Hepatocyte (in vitro differentiated cells): ENCODE measurements at places on chromosomes 7 and 10. TPM values are rescaled to one million over a fixed set of nuclear protein-coding genes. Genes with fewer than 3 reads are reported as not detected.
A peak's percentile ranks its signal among the peaks of the same experiment; 100 is the strongest.

- no peaks in the 10 kb centered on the region for H3K27me3 ChIP-seq
- H3K36me3 ChIP-seq: no peaks in the 10 kb centered on the region
- H3K27ac ChIP-seq: no peak overlapping the region
- DNase-seq: no peak
- H3K4me3 ChIP-seq: no peak overlapping the region
Measured at GRCh38 chr10:49367600-49367999, 28.3 kb downstream of the DRGX start.

DNA sequence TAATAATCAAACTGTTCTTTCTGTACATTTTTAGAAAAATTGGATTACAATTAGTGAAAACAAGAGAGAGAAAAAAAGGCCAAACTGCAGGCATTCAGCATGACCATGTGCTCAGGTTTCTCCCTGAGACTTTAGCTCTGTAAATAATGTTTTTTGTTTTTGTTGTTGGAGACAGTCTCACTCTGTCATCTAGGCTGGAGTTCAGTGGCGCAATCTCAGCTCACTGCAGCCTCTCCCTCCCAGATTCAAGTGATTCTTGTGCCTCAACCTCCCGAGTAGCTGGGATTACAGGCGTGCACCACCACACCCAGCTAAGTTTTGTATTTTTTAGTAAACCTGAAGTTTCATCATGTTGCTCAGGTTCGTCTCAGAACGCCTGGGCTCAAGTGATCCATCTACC lies 23.0 kb downstream of the BZW2 start:
- no peaks in the 10 kb centered on the region for H3K36me3 ChIP-seq
- H3K27me3 ChIP-seq: no peaks in the 10 kb centered on the region
- H3K27ac ChIP-seq: peak overlapping the region; percentile 91
- DNase-seq: no peak
- no peak overlapping the region for H3K4me3 ChIP-seq
- peaks cover 18% of the 10 kb centered on the region for H3K4me1 ChIP-seq

GRCh38 chr7:98946389-98946788 lies 68.1 kb downstream of the TRRAP start:
- no peak for DNase-seq
- no peaks in the 10 kb centered on the region for H3K4me1 ChIP-seq
- no peaks in the 10 kb centered on the region for H3K27me3 ChIP-seq
- no peaks in the 10 kb centered on the region for H3K36me3 ChIP-seq

DNA sequence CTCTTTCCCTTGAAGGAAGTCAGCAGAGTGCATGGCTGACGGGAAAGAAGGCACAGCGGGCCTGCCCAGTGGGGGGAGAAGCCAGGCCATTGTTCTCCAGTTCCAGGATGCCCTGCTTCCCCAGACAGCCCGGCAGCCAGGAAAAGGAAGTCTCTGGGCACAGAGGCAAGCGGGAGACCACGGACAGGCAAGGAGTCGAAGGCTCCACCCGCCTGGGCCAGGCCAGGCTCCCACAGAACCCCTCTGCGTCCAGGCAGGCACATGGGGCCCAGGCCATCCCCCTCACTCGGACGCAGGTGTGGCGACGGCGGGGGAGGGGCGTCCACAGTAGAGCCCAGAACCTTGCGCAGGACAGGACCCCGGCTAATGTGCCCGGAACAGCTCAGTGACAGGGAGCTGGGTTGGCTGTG lies 8.7 kb downstream of the GPR146 start:
- no peak overlapping the region for H3K27ac ChIP-seq
- no peaks in the 10 kb centered on the region for H3K4me1 ChIP-seq
- H3K36me3 ChIP-seq: no peaks in the 10 kb centered on the region

GRCh38 chr10:104875561-104875960 lies 234.5 kb downstream of the SORCS3 start:
- H3K4me1 ChIP-seq: no peaks in the 10 kb centered on the region
- H3K27ac ChIP-seq: peak overlapping the region; percentile 28
- no peaks in the 10 kb centered on the region for H3K36me3 ChIP-seq
- no peak for DNase-seq
- no peak overlapping the region for H3K4me3 ChIP-seq

DNA sequence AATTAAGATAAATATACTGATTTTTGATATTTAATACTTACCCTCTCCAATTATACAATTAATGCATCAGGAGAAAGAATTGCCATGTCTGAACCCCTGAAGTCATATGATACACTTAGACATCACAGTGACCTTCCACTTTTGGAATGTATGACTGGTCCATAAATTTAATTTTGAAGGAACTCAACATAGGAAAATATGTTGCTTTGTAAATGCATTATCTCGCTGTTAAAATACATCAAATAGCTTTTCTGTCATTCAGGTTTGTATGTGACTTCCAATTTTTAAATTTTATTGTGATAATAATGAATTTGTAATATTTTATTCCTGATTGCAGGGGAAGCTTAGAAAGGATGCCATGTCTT lies 631.9 kb upstream of the ANKRD30A start:
- no peaks in the 10 kb centered on the region for H3K27me3 ChIP-seq
- no peak overlapping the region for H3K27ac ChIP-seq
- DNase-seq: no peak

GRCh38 chr10:126006906-126007305 lies 110.5 kb downstream of the FANK1 start:
- H3K27ac ChIP-seq: no peak overlapping the region
- no peak for DNase-seq
- no peaks in the 10 kb centered on the region for H3K36me3 ChIP-seq
- H3K4me3 ChIP-seq: no peak overlapping the region

DNA sequence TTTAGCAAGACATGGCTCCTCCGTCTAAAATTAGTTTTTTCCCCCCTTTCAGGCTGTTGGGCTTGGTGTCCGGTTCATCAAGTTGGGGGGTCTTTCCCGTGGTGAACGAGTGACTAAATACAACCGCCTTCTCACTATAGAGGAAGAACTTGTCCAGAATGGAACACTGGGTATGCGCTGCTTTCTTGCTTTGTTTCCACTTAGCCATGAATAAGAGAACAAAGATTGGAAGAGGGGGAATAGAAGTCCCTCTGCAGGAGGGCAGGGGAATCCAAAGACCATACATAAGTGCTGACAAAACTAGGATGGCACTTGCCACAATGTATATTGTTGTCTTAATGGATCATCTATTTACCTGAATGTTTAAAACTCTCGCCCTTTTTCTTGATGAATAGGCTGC lies 30.5 kb downstream of the ENO4 start:
- H3K27me3 ChIP-seq: no peaks in the 10 kb centered on the region
- H3K4me1 ChIP-seq: no peaks in the 10 kb centered on the region
- no peak for DNase-seq
- H3K36me3 ChIP-seq: no peaks in the 10 kb centered on the region
- no peak overlapping the region for H3K4me3 ChIP-seq
- H3K27ac ChIP-seq: no peak overlapping the region

GRCh38 chr7:116691664-116692063 lies 19.7 kb downstream of the MET start:
- H3K4me1 ChIP-seq: no peaks in the 10 kb centered on the region
- H3K27me3 ChIP-seq: no peaks in the 10 kb centered on the region
- no peak overlapping the region for H3K27ac ChIP-seq

DNA sequence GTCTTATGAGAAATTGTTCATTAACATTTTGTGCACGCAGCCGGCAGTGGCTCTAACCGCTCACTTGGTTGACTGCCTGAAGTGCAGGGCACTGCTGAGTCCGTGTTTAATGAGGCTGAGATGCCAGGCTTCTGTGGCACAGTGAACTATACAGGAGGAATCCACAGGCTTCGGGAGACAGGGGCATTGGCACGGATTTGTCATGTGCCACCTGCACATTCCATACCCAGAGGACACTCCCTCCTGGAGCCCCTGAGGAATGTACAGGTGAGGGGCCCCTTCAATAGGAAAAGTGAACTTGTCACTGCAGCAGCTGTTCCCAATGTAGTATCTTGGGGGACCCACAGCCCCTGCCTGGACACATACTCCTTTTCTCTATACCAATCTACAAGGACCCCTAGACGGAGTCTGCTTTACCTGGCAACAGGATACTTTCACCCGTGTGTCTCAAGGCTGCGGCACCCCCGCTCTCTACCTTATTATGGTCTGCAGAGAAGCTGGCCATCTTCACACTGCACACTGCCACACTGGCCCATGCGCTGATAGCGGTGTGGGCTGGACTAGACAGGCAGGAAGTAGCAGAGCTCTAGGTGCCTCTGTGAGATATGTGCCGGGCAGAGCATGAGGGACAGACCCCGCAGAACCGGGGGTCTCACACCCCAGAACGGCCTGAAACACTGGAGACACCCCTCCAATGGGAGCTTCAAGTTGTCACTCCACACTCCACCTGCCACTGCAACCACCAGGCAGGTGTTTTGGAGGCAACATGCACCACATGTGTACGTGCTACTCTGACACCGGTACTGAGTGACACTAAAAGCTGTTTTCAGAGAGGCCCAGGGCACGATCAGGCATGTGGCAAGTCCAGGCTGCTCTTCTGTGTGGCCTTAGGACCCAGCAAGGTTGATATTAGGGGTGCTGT lies 71.4 kb upstream of the RHEB start:
- H3K4me3 ChIP-seq: no peak overlapping the region
- H3K36me3 ChIP-seq: no peaks in the 10 kb centered on the region
- H3K27ac ChIP-seq: no peak overlapping the region
- H3K27me3 ChIP-seq: no peaks in the 10 kb centered on the region

DNA sequence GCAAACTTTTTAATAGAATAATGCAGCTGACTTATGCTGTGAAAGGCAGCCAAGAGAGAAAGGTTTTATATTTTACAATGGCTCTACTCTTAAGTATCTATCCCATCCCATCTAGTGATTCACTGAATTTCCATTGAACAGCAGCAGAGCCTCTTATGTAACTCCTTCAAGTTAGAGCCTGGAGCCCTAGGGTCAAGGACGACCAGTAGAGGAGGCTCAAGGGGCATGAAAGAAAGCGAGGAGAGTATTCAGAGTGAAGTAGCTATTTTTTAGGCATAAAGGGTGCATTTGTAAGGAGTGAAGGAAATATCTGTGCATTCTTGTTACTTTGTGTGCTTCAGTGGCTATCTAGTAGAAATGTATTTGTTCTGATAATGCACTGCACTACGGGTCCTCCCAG lies 180.2 kb upstream of the TPK1 start:
- no peaks in the 10 kb centered on the region for H3K4me1 ChIP-seq
- H3K4me3 ChIP-seq: no peak overlapping the region
- no peaks in the 10 kb centered on the region for H3K36me3 ChIP-seq
- no peaks in the 10 kb centered on the region for H3K27me3 ChIP-seq
- no peak overlapping the region for H3K27ac ChIP-seq
- no peak for DNase-seq

GRCh38 chr10:47261121-47261520 lies 38.9 kb upstream of the GDF10 start:
- no peaks in the 10 kb centered on the region for H3K4me1 ChIP-seq
- H3K27ac ChIP-seq: no peak overlapping the region
- H3K36me3 ChIP-seq: no peaks in the 10 kb centered on the region
- no peak overlapping the region for H3K4me3 ChIP-seq
- no peak for DNase-seq

DNA sequence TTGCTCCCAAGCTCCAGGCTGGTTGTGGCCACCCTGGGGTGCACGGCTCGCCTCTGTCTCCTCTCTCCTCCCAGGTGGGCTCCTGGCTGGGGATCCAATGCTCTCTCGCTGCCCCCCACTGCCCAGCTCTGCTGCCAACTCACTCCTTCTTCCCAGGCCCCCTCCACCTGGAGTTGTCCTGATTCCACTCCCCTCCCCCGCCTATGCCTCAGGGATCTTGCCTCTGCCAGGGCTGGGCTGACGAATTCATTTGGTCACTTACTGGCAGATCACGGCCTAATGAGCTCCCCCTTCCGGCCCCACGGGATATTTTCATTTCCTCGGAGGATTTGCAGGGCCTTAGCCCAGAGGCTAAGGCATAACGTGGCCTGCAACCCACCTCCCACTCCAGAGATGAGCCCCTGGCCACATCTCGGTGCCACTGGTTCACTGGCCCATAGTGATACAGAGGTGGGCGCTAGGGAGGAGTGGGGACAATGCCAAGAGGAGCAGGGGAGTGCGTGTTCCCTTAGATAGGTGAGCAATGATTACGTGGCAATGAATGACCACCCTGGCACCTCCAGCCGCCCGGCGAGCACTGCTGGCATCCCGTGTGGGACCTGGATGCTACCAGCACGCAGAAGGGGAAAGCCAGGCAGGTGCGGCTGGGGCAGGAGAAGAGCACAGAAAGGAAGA lies 344.6 kb upstream of the SHH start:
- H3K4me3 ChIP-seq: no peak overlapping the region
- H3K36me3 ChIP-seq: no peaks in the 10 kb centered on the region
- H3K27me3 ChIP-seq: no peaks in the 10 kb centered on the region

GRCh38 chr10:86001521-86001920 lies 365.1 kb downstream of the GRID1 start:
- no peaks in the 10 kb centered on the region for H3K36me3 ChIP-seq
- H3K4me3 ChIP-seq: no peak overlapping the region
- H3K27ac ChIP-seq: no peak overlapping the region
- no peak for DNase-seq

DNA sequence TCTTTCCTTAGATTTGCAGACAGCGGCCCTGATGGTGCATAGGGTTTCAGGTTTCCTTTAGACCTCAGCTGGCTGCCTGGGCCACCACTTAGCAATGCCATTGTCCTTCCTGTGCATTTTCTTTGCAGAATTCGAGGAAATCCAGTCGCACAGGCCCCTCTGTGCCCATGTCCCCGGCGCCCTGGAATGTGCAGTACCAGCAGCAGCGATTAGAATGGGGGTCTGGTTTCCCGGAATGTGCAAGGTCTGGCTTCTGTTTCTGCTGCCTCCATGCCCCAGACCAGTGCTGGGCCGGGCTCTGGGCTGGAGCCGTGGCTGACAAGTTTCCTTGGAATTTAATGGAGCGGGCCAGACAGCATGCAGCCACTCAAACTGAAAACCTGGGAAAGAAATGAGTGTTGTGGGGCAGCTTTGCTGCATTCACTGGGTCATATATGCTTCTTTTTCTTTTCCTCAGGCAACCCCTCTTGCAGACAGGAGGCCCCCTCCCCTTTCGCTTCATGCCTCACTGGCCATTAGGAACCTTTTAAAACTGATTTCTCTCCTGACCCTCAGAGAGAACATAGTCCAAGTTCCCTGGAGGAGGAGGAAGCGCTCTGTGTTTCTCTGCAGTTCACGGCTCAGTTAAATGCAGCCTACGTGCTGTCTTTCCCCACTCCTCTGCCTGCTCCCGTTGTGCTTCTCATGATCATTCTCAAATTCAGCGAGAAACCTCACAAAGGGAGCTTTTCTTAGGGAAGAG lies 14.4 kb downstream of the HTRA1 start:
- no peak overlapping the region for H3K4me3 ChIP-seq
- no peaks in the 10 kb centered on the region for H3K27me3 ChIP-seq
- no peak for DNase-seq
- peak overlapping the region; percentile 31 for H3K27ac ChIP-seq

GRCh38 chr7:26443751-26444150 lies 152.1 kb downstream of the SNX10 start:
- DNase-seq: no peak
- H3K27me3 ChIP-seq: no peaks in the 10 kb centered on the region
- H3K4me1 ChIP-seq: peaks cover 4% of the 10 kb centered on the region
- H3K27ac ChIP-seq: no peak overlapping the region
- no peak overlapping the region for H3K4me3 ChIP-seq

The CREB3L2 gene
- 34.4 and 37.6 TPM in 2 replicates for polyA plus RNA-seq

The RELN gene
- polyA plus RNA-seq: 3.9 and 7.4 TPM in 2 replicates

The MYH16 gene
- polyA plus RNA-seq: not detected in 2 replicates

The GPR85 gene
- polyA plus RNA-seq: 0.31 TPM in 1 of 2 replicates, not detected in the other

The SEMA3C gene
- polyA plus RNA-seq: 34.8 and 37.1 TPM in 2 replicates
